ENCODE measurements at places on chromosomes 1 and 21. TPM values are rescaled to one million over a fixed set of nuclear protein-coding genes. Genes with fewer than 3 reads are reported as not detected.

HUNK gene
- total RNA-seq: 1.1 TPM

GJA8 gene
- total RNA-seq: not detected

OR2L5 gene
- not detected for total RNA-seq

HSD3B1 gene
- not detected for total RNA-seq

TMPRSS15 gene
- total RNA-seq: not detected

TLR5 gene
- total RNA-seq: 5.1 TPM

TTC3 gene
- total RNA-seq: 162 TPM

AMY2B gene
- total RNA-seq: 51.5 TPM

TEKT2 gene
- not detected for total RNA-seq

MANEAL gene
- 3.3 TPM for total RNA-seq

PTPN22 gene
- 0.84 TPM for total RNA-seq

ACAP3 gene
- 42.8 TPM for total RNA-seq

AGT gene
- 12.3 TPM for total RNA-seq

LPAR3 gene
- not detected for total RNA-seq

C1orf116 gene
- total RNA-seq: 0.32 TPM

ANXA9 gene
- 0.13 TPM for total RNA-seq

MAP3K7CL gene
- total RNA-seq: 1.6 TPM

SPRR1A gene
- total RNA-seq: not detected

RPTN gene
- total RNA-seq: not detected

CLEC20A gene
- total RNA-seq: not detected

THEM5 gene
- total RNA-seq: not detected

PLEKHN1 gene
- not detected for total RNA-seq

LAMC2 gene
- total RNA-seq: 11.2 TPM

GAS5 gene
- total RNA-seq: 143 TPM

PLPP3 gene
- total RNA-seq: 202 TPM

CD53 gene
- 17.0 TPM for total RNA-seq

NPL gene
- total RNA-seq: 4.6 TPM

PCBP3 gene
- total RNA-seq: 9.2 TPM

CFHR3 gene
- total RNA-seq: not detected

GDAP2 gene
- 30.0 TPM for total RNA-seq

SYDE2 gene
- 119 TPM for total RNA-seq

SPRR2A gene
- total RNA-seq: not detected

LDLRAD2 gene
- total RNA-seq: not detected

ASCL5 gene
- total RNA-seq: not detected

ILDR2 gene
- total RNA-seq: 5.8 TPM

TINAGL1 gene
- total RNA-seq: 150 TPM

FAM72A gene
- 4.6 TPM for total RNA-seq

ARTN gene
- total RNA-seq: 0.39 TPM

NHLH1 gene
- total RNA-seq: not detected

GPX7 gene
- 17.3 TPM for total RNA-seq

RORC gene
- total RNA-seq: 0.11 TPM

F13B gene
- total RNA-seq: not detected

All from esophagus muscularis mucosa (tissue), 4 donors.